Vagina (tissue), 2 donors: ENCODE measurements at places on chromosomes 12 and 14. TPM values are rescaled to one million over a fixed set of nuclear protein-coding genes. Genes with fewer than 3 reads are reported as not detected.

Gene FBXL14
- 15.2 TPM for total RNA-seq

Gene RNASE2
- total RNA-seq, result 1.5 TPM

Gene GNB3
- 5.2 TPM for total RNA-seq

Gene MYO1A
- total RNA-seq, result 1.2 TPM

Gene TRHDE
- 34.9 TPM for total RNA-seq

Gene GYS2
- total RNA-seq, result 0.98 TPM

Gene SERPINA12
- total RNA-seq, result 8.6 TPM

Gene NUP107
- total RNA-seq, result 42.5 TPM

Gene A2M
- 274 TPM for total RNA-seq
